ENCODE measurements at places on chromosomes 13 and 19.

GRCh38 chr19:39196320-39196719, 444 bp upstream of the NCCRP1 start:
- DNase-seq: peak; percentile 13

GRCh38 chr13:25335856-25336255, 34.4 kb downstream of the NUP58 start:
- no peak for DNase-seq

- DNase-seq: no peak
Observed at GRCh38 chr19:48683349-48683748, 10.5 kb upstream of the NTN5 start.

DNA sequence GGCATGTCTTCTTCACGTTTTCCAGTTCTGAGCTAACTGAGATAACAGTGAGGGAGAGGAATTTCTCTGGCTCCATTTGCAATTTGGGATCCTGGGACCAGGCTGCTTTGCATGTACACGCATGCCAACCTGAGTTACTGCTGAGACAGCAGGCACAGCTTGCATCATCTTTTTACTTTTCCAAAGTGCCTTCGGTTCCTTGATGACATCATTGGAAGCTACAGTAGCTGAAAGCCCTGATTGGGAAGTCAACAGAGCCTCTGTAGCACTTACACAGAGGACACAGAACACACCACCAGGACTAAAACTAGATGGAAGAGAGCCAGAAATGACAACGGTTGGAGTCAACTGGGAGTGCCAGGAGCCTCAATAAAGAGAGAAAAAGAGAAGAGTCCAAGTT, 399.1 kb upstream of the GPC6 start:
- no peak for DNase-seq

DNA sequence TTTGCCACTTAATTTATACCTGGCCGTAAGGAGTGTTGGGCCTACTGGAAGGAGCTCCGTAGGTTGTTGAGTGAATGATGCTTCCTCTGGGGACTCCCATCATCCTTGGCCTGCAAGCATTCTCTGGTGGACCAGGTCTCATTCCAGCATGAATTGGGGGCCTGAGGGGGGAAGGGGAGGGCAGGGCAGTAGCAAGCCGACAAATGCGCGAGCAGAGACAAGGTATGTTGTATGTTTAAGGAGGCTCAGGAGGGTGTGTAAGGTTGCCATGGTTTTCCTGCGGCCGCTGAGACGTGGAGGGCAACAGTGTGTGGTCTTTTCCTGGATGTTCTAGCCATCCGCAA, 749 bp downstream of the ZNF264 start:
- DNase-seq: no peak

GRCh38 chr13:42153199-42154113, 105.0 kb downstream of the DGKH start:
- no peak for DNase-seq

GRCh38 chr13:104002216-104002615, 936.0 kb upstream of the SLC10A2 start:
- no peak for DNase-seq

GRCh38 chr13:56924401-56924800, 216.3 kb upstream of the PRR20A start:
- no peak for DNase-seq

GRCh38 chr19:1295169-1296012, 9.7 kb downstream of the EFNA2 start:
- DNase-seq: no peak

- DNase-seq: no peak
Observed at GRCh38 chr13:30685987-30686386, 49.4 kb upstream of the ALOX5AP start.

DNA sequence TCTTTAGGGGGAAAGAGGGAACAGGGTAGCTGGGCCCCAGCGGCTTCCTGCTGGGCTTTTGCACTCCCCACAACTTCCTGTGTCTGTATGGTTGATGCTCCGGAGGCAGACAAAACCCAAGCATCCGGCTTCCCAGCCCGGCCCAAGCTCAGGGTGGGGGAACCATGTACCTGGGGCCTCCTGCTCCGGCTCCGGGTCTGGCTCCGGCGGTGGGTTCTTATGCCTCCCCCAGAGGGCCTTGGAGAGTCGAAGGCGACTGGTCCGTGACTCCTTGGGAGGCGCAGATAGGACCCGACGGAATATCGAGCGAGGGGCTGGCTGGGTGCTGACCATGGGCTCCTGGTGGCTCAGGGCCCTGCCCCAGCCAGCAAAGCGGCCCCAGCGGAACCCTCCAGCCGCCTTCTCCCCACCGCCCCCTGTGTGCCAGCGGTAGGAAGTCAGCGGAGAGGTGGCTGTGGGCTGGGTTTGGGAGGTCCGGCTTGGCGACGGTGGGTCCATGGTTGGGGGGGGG, 428 bp downstream of the RASAL3 start:
- DNase-seq: no peak
